Left kidney (tissue), 8 donors: ENCODE measurements at places on chromosomes 12 and 14. TPM values are rescaled to one million over a fixed set of nuclear protein-coding genes. Genes with fewer than 3 reads are reported as not detected.

The NDRG2 gene
- polyA plus RNA-seq = 175 TPM

GRCh38 chr12:32116897-32117296 is 10.2 kb downstream of the BICD1 start:
- DNase-seq = no peak

- peak; percentile 22 for DNase-seq
These were observed 29.0 kb upstream of the LUM start for GRCh38 chr12:91140026-91140931.

The CABP1 gene
- polyA plus RNA-seq = 7.7 TPM

The SCNN1A gene
- 80.1 TPM for polyA plus RNA-seq

GRCh38 chr12:102080842-102081241 is 19.1 kb upstream of the WASHC3 start:
- DNase-seq = no peak

GRCh38 chr12:53836119-53836655 is 84.4 kb upstream of the CISTR start:
- DNase-seq = no peak

GRCh38 chr12:113221997-113222729 is 899 bp downstream of the TPCN1 start:
- no peak for DNase-seq

The BCL2L2 gene
- polyA plus RNA-seq = 50.6 TPM

DNA sequence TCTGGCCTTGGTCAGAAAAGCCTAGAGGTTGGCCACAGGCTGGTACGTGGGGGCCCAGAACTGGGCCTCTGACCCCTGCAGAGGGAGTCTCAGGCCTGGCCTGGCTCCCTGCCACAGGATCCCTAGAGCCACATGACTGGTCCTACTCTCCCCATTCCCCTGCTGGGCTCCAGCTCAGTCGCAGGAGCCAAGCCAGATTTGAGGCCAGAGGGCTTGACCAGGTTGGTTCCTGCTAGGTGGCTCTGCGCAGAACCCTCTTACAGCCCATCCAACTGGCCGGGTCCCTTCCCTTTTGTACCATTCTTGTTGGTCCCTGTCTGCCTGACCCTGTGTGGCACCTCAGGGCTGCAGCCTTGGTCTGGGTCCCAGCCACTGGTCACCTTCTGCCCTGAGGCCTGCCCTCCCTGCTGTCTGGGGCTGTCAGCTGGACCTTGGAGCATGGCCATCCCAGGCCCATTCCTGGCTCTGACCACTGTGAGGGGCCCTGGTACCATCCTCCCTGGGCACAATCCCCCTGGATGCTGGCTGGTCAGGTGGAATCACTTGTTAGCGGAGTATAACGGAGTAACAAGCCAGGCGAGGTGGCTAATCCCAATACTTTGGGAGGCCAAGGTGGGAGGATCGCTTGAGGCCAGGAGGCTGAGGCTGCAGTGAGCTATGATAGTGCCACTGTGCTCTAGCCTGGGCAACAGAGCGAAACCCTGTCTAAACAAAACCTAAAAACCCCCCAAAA is 22.9 kb upstream of the PPP1R13B start:
- no peak for DNase-seq

- no peak for DNase-seq
These were observed 7.5 kb downstream of the ATF1 start for GRCh38 chr12:50771409-50771808.

DNA sequence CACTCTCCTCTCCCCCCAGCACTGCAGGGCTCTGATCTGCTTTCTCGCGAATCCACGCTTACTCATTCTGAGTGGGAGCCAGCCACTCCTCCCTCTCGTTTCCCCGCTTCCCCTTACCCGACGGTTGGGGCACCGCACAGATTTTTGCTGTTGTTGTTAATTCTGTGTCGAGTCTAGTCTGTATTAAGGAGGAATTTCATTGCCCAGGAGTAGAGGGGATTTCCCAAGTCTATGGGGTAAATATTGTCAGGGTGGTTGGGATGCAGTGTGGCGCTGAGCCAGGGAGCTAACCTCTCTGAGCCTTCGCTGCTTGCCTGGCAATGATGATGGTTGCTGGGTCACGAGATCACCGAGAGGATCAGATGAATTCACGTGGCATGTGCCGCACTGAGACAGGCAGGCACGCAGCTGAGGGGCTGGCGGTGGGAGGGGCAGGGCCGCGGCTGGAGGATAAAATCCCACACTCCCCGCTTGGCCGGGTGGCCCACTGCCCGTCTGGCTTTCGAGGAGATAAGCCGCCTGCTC is 18.5 kb downstream of the NCOR2 start:
- no peak for DNase-seq

GRCh38 chr12:55970775-55971174 is 3.1 kb upstream of the RAB5B start:
- DNase-seq = no peak

DNA sequence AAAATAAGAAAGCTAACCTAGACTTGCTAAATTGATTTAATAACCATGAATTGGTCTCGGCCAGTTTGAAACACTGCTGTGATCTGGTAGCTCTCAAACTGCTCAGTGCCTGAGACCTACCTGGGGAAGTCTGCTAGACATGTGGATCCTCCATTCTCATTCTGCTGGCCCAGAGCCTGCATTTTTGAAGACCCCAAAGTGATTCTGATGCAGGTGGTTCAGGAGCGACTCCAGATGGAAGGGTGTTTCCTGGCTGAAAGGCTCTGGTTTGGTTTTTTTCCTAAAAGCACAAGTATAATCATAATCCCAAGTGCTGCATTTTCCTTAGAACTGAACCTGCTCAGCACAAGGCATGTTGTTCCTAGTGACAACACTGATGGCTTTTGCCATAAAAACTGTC is 159.5 kb downstream of the ZNF664 start:
- no peak for DNase-seq

The CIT gene
- 25.4 TPM for polyA plus RNA-seq

GRCh38 chr12:49126852-49127763 is 4.1 kb downstream of the TUBA1B start:
- no peak for DNase-seq

- no peak for DNase-seq
These were observed 5.4 kb upstream of the IPO8 start for GRCh38 chr12:30701056-30701455.

The LRTM2 gene
- 0.62 TPM for polyA plus RNA-seq

DNA sequence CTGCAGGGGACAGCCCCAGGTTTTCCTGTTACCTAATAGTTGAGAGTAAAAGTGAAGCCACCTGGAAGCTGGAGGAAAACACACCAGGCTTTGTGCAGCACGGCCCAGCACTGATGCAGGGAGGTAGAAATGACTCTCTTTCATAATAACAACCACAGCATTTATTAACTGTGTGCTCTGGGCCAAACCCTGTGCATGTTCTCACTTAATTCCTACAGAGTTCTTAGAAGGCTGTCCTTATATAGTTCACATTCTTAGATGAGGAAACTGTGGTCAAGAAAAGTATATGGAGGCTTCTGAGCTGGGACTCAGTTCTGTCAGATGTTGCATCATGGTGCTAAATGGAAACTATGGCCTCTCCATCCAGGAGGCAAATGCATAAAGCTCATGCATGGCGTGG is 100.0 kb downstream of the PAPOLA start:
- DNase-seq = no peak

DNA sequence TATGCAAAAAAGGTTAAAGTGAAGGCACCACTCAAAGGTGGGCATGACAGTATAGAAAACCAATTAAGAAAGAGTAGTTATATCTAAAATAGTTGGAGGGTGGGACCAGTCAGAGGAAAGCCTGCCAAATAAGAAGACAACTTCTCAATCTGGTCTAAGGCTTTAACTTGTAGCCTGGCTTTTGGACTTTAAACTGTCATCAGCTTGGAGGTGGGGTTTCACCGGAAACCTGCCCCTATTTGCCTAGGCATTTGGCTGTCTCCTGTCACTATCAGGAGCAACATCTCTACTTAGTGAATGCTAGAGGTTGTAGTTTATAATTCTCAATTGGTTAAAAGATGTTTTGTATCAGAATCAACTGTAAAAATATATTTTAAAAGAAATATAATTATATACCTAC is 107.3 kb downstream of the SLCO1B3 start:
- no peak for DNase-seq

DNA sequence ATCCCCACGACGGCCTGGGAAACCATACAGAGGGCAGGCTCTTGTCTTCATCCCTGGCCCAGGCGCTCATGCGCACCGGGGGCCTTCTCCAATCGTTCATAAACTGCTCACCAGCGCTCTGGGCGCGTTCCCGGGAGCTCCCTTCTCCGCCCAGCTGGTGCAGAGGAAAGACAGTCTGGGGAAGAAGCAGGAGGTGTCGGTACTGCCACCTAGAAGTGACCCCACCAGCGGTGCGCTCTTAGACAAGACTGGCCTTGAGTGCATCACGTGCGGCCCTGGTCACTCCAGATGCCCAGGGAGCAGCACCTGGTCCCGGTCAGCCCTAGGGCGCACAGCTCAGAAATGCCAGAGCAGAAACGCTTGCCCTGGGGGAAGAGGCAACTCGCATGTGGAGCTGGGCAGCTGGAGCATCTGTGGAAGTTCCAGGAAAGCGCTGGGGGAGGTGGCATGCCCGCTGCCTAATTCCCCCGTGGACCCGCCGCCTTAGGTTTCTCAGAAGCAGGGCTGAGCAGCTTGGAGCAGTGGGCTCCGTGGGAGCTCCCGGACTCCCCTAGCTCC is 2.5 kb downstream of the GSC start:
- DNase-seq = no peak
